Suppressor macrophage treated with lipopolysaccharide for 4 hours (primary cell): ENCODE measurements at places on chromosomes 5 and 9.

- peak; percentile 61 for DNase-seq
These were observed 46.2 kb downstream of the TSPAN17 start for GRCh38 chr5:176693477-176693851.

DNA sequence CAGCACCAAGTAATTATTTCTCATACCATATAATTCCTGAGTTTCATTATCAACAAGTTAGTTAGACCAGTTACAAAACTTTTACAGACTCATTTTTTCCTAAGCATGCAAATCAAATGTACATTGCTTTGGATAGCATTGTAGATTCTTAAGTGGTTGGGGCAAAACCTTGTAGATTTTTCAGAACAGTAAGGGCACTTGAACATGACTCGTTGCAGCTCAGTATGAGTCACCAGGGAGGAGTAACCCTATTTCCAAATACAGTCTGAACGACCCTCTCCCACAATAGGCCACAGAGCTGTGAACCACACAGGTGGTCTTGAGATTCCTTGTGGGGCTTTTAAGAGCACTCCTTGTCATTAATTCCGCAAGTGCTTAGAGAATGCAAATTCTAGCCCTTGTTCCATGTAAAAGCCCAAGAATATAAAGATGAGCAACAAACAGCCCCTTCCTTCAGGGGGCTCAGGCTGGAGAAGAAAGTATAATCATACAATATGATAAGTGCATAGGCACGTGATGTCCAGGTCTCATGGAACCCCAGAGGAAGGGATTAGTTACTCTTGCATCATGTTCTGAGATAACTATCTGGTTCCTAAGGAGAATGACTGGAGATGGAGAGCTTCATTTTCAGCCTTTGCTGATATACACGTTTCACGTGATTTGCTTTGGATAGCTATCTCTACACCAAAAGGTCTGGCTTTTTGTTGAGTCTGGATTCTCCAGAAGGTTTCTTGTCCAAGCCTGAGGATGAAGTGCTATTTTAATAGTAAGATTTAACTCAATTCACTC is 295.7 kb downstream of the KCNN2 start:
- DNase-seq: no peak

DNA sequence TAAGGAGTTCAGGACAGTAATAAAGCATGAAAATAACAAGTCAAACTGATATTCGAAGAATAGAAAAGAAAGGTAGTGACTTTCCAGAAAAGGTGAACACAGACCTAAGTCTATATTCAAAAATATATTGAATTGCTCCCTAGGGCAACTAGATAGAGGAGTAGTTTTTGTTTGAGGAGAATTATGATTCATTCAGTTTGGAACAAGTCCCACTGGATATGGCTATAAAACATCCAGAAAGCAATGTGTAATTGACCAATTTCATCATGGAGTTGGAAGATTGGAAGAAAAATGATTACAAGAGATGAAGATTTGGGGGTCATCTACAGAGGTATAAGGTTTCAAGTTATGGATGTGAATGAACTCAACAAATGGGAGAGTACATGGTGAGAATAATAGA is 117.5 kb upstream of the ZNF462 start:
- DNase-seq: no peak

DNA sequence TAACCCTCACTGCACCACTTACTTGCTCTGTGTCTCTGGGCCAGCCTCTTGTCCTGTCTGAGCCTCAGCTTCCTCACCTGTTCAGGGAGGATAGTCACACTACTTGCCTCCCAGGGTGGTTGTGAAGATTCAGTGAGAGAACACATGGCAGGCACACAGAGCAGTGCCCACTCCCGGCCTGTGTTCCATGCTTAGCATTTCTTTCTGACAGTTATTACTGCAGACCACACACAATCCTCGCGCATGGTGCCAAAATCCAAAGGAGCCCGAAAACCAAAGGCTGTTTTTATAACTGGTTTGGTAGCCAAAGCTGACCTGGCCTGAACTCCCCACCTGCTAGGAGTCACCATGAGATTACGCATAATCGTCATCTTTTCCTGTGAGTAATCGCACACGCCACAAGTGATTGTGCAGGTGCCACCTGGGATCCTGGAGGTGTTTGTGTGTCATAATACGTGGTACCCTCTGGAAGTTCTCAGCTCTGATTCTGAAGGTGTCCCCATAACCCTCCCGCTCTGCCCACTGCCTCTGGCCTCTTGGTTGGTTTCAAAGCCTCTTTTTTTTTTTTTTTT is 84.6 kb upstream of the FBXW11 start:
- no peak for DNase-seq

DNA sequence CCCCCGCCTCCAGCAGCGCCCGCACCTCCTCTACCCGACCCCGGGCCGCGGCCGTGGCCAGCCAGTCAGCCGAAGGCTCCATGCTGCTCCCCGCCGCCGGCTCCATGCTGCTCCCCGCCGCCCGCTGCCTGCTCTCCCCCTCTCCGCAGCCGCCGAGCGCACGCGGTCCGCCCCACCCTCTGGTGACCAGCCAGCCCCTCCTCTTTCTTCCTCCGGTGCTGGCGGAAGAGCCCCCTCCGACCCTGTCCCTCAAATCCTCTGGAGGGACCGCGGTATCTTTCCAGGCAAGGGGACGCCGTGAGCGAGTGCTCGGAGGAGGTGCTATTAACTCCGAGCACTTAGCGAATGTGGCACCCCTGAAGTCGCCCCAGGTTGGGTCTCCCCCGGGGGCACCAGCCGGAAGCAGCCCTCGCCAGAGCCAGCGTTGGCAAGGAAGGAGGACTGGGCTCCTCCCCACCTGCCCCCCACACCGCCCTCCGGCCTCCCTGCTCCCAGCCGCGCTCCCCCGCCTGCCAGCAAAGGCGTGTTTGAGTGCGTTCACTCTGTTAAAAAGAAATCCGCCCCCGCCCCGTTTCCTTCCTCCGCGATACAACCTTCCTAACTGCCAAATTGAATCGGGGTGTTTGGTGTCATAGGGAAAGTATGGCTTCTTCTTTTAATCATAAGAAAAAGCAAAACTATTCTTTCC is 19.3 kb downstream of the CDKN2A start:
- DNase-seq: peak; percentile 56

DNA sequence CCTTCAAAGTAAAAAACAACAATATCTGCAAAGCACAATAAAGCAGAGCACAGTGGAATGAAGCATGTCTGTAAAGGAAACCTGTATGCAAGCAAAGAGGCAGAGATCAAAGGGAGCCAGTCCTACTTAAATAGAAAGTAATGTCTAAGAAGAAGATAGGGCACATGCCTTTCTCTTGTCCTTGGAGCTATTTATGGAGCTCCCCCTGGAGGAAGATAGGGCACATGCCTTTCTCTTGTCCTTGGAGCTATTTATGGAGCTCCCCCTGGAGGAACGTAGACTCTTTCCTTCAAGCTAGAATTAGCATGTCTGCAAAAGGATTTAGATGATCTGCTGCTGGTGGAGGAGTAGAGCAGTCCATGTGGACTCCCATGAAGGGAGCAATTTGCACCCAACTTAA is 168.1 kb upstream of the RASEF start:
- DNase-seq: no peak
